HTR-8/SVneo (cell line): ENCODE measurements at places on chromosomes 6 and 20.
A peak's percentile ranks its signal among the peaks of the same experiment; 100 is the strongest.

DNA sequence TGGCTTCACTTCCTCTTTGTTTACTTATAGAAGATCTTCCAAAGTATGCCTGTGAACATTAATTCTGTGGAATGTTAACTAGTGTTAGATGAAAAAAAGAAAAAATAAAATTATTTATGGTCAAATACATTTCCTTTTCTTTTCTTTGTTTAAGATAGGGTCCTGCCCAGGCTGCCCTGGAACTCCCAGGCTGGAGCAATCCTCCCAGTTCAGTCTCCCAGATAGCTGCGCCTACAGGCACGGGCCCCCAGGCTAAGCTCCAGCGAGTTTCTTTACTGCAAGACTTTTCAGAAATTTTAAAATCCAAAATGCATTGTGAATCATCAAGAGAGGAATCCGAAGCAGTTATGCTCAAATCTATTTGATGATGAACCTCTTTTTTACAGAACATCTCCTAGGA, 39.3 kb upstream of the IL20RA start:
- DNase-seq = no peak

- DNase-seq = no peak
Observed at GRCh38 chr6:52937908-52938307, 28.4 kb upstream of the GSTA3 start.

DNA sequence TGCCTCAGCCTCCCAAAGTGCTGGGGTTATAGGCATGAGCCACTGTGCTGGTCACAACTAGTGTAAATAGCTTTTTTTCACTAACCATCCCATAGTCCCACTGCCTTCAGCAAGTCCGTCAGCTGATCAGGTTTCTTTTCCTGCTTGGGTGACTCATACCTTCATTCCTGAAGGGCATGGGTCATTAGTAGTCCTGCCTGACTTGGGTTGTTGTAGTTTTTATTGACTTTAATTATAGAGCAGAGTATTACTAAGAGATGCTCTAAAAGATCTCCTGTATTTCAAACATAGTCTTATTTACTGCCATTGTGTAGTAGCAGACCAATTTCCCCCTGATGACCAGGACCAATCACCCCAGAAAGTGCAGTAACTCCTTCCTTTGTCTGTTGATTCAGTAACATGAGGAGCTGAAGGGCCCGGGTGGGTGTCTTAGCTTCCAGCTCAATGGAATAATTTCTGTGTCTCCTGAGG, 25.8 kb downstream of the HLA-C start:
- DNase-seq = peak; percentile 76

DNA sequence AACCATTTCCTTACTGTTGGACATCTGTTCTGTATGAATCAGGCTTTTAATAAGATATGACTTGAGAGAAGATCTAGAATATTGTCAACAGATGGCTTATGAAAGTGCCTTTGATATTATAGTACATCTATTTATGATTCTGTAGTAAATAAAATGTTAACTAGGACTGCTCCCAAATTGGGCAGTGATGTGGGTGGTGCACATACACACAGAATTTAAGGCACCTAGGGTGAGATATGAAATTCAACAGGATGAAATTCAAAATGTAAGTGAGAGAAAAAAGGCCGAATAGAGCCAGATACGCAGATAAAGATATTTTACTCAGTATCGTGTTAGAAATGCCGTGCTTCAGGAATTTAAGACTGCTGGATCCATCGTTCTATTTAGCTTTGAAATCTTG, 26.3 kb downstream of the FAM50B start:
- no peak for DNase-seq

DNA sequence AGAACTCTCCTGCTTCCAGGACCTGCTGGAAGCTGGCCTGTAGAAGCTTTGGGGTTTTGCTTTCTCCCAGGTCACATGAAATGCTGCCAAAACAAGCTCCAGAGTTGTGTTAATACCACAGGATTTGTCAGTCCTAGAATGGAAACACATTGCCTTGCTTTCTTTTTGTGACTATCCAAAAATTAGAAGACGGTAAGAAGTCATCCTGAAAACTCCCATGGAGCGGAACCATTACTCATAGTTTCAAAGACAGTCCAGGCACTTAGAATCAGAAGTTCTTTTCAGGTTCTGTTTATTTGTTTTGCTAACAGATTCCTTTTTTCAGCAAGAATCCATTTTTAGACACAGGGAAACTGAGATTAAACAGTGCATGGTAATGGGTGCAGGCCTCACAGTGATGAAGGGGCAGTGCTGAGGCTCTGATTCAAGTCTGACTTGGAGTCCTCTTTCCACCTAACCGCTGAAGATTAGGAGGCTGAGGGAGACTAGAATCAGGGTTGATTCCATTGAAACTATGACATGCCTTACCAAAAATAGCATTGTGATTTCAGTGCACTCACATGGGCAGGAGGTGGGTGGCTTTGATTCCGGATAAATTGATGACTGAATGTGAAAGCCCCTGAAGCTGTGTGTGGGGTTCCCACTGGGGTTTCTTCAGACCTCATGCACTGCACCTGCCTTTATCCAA, 72.2 kb upstream of the NAA20 start:
- DNase-seq = no peak

DNA sequence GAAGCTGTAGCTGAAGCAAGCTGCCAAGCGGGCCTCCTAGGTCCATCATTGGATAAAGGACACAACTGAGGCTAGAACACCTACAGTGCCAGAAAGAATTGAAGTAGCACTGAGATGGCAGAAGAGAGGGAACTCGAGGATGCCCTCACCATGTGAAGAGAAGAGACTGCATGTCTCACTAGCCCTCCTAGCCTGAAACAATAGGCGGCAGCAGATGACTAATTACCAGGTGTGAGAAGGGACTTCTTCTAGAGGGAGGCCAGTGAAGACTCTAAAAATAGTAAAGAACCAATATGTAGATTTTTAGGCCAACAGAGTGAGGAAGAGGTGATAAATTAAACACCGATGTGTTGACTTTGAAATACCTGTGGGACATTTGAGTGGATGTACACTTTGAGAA, 50.3 kb downstream of the LGSN start:
- DNase-seq = no peak

- DNase-seq = peak; percentile 30
Observed at GRCh38 chr6:71886184-71887005, at the start of gene RIMS1. Gene RIMS1 (plus strand): TSS chr6:71886550. CDS start chr6:71887024, 474 bp downstream.

DNA sequence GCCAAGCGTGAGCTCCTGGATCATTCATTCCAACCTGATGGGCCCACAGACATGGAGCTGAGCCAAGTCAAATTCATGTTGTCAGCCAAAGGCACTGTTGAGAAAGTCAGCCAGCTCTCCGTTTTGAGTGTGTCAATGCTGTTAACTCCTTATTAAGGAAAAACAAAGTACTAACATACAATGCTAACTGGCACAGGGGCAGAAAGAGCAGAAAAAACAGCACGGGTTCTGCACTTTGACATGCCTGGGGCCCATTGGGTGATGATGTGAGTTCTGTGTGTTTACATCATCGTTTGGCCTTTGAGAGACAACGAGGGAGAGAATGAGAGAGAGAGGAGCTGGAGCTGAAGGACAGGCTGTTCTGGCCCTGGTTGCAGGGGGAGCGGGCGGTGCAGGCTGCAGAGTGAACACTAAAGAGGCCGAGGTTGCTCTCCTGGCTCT, 85.9 kb downstream of the SMOC2 start:
- DNase-seq = no peak

- no peak for DNase-seq
Observed at GRCh38 chr6:161578478-161578877, 304.6 kb upstream of the AGPAT4 start.

GRCh38 chr20:35286077-35286898, 1.7 kb upstream of the EIF6 start:
- DNase-seq = no peak

- DNase-seq = no peak
Observed at GRCh38 chr20:37251825-37252477, 9.7 kb downstream of the GHRH start.

- no peak for DNase-seq
Observed at GRCh38 chr20:6714279-6714711, 53.2 kb upstream of the BMP2 start.

DNA sequence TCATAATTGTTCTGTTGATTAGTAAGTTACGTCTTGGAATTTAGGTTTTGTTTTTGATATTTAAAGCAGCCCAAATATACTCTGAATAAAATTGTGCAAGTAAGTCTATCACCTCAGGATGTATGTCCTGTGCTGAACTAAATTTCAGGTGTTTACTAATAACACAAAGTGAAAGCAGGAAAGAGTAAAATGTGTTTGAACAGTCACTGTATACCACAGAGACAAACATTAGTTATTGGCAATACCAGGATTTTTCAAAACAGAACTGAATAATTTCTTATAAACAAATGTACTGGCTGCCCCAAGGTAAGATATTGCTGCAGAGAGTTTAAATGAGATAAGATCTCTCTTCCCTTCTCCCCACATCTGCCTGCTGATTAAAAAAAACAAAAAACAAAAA, 404.7 kb upstream of the RUNX2 start:
- DNase-seq = no peak

DNA sequence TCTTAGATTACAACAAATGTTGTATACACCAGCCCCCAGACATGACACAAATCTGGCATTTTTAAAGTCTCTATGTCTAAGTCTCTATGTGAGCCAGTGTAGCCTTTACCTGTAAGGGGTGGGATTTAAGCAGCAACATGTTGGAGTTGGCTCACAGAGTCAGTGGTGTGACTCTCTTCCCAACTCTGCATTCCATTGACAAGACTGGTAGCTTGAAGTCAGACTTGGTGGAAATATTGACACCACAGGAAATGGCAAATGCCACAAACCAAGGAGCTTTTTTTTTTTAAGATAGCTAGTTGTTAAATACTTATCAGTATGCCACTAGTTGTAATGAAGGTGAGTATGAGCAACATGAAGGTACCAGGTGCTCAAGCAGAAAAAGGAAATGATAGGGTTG, 103.1 kb upstream of the SMLR1 start:
- no peak for DNase-seq

DNA sequence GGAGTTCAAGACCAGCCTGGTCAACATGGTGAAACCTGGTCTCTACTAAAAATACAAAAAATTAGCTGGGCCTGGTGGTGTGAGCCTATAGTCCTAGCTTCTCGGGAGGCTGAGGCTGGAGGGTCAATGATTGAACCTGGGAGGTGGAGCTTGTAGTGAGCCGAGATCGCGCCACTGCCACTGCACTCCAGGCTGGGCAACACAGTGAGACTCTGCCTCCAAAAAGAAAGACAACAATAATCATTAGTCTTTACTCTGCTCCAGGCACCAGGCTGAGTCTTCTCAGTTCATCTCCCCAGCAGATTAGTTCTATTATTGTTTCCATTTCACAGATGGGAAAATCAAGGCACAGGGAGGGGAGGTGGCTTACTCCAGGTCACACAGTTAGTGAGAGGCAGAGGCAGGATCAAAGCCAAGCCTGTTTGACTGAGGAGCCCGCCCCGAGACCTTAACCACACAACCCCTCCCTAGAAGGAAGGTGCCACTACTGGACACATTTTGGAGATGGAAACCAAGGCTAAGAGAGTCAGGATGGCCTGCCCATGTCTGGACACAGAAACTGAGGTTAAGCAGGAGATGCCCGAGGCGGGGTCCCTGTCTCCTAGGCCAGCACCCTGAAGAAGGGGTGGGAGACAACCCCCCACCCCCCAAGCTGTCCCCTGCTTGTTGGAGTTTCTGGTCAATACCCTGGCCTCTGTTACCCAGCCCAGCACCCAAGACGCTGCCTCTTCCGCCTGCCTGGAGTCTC, 75.8 kb downstream of the CEBPB start:
- no peak for DNase-seq

DNA sequence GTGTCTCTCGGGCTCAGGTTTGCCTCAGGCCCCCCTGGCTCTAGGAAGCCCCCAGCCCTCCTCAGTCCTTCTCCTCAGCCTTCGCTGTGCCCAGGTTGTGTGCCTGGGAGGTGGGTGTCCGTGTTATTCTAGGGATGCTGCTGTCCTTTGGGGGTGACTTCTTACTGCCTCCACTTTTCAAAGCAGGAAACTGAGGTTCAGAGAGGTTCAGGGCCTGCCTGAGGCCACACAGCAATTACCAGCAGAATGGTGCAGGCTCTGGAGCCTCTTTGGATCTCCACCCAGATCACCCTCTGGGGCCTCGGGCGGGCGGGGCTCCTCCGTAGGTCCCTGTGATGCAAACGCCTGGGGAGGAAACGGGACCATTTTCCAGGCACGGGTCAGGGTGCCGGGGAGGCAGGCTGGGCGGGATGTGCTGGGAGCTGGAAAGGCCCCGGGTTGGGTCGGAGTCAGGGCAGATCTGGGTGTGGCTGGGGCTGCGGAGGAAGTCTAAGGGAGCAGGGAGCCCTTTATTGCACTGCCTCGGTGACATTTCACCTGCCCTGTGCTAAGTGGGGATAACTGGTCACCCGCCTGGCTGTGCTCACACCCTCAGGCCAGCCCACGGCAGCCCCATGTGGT, 23.2 kb downstream of the GATA5 start:
- DNase-seq = no peak

GRCh38 chr6:12324099-12324498, 33.9 kb downstream of the EDN1 start:
- DNase-seq = peak; percentile 80

- DNase-seq = no peak
Observed at GRCh38 chr6:160044687-160045086, 75.8 kb downstream of the IGF2R start.

- DNase-seq = no peak
Observed at GRCh38 chr6:26576929-26577719, 19.6 kb upstream of the ABT1 start.

- DNase-seq = no peak
Observed at GRCh38 chr6:19789100-19789803, 47.9 kb upstream of the ID4 start.
